ENCODE measurements at places on chromosomes 2 and 18.
A peak's percentile ranks its signal among the peaks of the same experiment; 100 is the strongest.

GRCh38 chr18:29153091-29153490, 976.2 kb upstream of the CDH2 start:
- no peak for DNase-seq

- DNase-seq = no peak
Observed at GRCh38 chr2:220273082-220273481, 645.7 kb downstream of the SLC4A3 start.

- no peak for DNase-seq
Observed at GRCh38 chr18:48397021-48397420, 12.2 kb downstream of the ZBTB7C start.

- peak; percentile 15 for DNase-seq
Observed at GRCh38 chr2:197075754-197076337, 149.3 kb upstream of the PGAP1 start.

DNA sequence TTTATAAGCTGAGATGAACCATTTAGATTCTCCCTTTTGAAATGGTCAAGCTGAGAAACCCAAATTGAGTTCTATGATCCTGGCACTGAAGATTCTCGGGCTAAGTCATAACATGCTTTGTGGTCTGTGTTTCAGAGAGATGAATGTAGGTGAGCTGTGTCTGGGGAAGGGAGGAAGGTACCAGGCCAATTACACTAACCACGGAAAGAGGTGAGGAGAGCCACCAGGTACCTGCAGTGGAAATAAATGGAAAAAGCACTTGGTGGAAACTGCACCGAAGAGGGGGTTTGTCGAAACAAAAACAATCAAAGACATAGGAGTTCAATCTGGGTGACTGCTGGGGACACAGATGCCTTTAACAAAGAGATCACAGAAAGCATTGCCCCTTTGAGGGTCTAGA, 963 bp upstream of the MRPL44 start:
- DNase-seq = no peak

DNA sequence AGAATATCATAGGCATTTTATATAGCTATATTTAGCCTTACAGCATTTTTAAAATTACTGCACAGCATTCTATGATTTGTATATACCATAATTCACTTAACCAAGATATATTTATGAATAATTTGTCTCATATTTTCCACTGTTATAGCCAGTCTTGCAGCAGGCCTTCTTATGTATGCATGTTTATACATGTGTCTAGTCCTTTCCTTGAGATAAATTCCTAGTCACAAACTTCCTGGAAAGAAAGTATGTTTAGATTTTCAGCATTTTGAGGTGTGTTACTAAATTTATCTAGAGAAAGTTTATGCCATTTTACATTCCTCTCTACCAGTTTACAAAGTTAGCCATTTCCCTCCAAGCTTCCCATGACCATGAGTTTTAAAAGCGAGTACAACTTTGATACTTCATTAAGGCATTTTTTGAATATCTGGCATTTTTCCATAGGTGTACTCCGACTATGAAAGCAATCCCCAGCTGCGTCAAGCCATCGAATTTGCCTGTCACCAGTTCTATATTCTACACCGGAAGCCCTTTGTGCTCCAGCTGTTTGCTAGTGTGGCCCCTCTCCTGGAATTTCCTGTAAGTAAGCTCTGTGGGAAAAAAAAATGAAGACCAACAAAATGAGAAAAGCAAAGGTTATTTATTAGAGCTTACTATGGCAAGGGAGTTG, 59.4 kb upstream of the RPE start:
- no peak for DNase-seq

DNA sequence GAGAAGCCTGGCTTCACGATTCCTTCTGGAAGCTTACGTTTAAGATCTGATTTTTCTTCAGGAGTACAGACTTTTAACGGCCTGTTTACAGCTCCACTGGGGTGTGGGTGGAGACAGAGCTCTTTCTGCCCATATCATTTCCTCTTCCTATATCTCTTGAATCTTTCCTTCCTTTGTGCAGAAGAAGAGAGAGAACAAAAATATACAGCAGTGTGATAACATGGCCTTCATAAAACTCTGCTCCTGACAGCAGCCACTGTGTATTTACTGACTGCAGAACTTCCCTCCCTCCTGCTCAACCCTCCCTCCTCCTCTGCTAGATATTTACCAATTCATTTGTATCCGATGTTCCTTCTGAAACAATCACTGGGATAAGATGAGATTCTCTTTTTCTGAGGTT, 34.1 kb upstream of the REEP1 start:
- no peak for DNase-seq

- DNase-seq = no peak
Observed at GRCh38 chr2:146374505-146374904, 1470.3 kb upstream of the ACVR2A start.

DNA sequence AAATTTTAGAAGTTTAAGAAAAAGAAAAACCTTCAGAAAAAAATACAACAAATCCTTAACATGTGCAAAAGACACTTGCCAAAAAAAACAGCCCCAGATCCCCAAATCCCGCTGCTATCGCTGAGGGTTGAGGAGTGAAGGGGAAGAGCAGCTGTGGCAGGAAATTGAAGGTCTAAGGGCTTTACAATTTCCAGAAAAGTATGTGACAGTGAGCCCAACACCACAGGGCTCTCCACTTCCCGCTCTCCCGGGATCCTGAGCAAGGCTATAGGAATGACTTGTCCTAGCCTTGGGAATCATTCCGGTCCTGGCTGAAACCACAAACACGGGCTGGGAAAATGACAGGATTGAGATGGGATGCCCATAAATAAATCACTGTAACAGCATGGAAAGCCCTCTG, 191.4 kb downstream of the TMEM163 start:
- no peak for DNase-seq

GRCh38 chr2:67773851-67774250, 289.0 kb downstream of the C1D start:
- no peak for DNase-seq

DNA sequence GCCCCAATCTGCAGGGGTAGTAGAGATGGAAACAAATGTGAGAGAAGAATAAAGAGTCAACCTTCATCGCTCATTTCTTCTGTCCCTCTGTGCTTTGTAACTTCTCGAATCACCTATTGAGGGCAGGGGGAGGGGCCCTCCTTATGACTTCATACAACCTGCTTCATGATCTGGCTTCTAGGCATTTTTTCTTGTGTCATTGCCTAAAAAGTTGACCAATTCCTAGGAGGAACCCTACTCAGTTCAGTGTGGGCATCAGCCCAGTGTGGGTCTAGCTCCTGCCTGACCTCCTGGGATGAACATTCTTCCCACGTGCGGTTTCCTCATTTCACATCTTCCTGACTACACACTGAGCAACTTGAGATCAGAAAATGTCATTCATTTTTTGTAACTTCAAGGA, 46.3 kb upstream of the CREB1 start:
- DNase-seq = no peak

GRCh38 chr2:112783187-112783714, 1.0 kb downstream of the IL1A start:
- no peak for DNase-seq

GRCh38 chr2:219570194-219570923, 980 bp downstream of the OBSL1 start:
- DNase-seq = peak; percentile 44

DNA sequence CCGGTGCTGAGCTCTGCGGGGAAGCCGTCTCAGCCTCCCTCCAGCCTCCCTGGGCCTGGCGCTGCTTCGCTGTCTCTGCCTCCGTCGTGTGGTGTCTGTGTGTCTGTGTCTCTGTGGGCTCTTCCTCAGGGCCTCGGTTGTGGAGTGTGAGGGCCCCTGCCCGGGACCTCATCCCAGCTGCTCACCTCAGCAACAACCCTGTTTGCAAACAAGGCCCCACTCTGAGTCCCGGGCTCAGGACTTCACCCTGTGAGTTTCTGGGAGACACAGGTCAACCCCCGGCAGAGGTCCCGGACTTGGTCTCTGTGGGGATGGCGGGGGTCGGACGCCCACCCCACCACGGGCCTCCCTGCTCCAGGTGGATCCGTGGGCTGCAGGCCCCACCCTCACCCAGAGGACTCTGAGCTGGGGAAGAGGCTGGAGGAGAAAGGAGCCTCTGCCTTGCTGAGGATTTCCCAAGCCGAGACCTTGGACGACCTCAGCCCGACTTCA, 127.4 kb upstream of the CTDP1 start:
- DNase-seq = no peak

DNA sequence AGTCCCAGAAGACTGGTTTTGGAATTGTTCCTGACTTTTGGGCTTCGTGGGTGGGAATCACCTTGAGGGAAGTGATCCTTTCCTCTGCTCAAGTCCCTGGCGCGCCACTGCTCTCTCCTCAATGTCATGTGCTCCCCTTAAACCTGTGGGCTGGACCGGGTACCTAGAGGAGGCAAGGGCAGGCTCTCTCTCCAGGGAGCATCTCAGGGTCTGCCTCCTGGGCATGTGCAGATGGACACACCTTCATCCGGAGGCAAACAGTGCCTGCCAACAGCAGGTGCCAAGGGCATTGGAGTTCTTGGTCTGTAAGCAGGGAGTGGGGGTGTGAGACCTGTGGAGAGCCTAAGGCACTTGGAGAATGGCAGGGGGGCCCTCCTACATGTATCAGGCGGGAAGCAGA, 142.6 kb downstream of the INHBB start:
- no peak for DNase-seq

DNA sequence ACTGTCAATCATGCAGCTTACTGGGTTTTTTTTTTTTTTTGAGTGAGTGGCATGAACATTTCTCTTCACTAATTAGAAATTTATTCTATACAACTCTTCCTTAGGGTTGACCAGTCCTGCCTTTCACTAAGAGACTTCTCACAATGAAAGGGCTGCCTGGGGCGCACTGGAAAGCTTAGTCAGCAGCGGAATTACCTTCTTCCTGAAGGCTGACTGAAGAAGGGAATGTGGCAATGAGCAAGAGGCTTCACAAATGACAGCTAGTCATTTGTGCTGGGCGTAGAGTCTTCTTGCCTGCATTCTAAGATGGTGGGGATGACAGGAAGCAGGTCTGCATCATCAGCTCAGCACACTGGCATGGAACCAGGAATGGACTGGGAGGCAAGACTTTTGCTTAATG, 15.6 kb upstream of the SCN3A start:
- no peak for DNase-seq

- no peak for DNase-seq
Observed at GRCh38 chr18:9782073-9782857, 74.2 kb downstream of the RAB31 start.

GRCh38 chr2:42770288-42771131, 6.6 kb upstream of the OXER1 start:
- DNase-seq = peak; percentile 42

DNA sequence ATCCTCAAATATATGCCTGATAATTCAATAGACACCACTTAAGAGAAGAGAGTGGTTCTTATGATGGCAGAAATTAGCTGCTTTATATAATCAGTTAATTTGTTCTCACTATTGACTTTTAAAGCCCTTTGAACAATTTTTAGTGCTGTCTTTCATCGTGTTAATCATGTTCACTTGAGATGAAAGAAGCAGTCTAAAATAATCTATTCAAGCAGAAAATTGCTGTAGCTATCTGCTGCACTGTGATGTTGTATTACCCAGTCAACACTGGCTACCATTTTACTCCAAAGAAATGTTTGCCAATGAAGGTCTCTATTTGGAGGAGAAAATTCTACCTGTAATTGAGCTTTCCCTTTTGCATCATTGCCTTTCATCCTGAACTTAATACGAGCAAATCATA, 459.8 kb upstream of the FSIP2 start:
- no peak for DNase-seq

- DNase-seq = no peak
Observed at GRCh38 chr2:11661891-11662435, 8.0 kb downstream of the NTSR2 start.

DNA sequence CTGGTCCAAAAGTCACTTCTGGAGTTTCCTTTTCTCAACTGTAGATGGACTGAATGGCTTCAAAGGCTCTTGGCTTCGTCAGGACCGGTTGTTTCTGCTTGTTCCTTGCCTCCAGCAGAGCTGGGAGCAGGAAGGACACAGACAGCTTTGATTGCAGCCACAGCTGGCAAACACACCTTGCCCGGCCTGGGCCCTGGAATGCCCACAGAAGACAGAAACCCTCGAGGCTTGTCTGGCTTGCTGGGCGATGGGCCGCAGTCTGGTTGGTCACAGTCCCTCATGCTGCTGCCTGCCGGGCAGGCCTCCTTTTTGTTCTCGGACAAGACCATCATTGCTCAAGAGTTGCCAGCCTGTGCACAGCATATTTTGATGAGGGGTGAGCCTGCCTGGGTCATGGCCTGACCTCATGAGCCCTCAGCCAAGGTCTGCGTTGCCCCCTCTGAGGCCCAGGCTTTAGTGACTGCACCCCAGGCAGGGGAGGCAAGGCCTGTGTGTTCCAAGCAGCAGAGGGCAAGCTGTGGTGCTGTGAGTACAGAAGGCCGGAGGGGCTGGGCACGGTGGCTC, 37.8 kb downstream of the ATP6V1C2 start:
- no peak for DNase-seq

- DNase-seq = no peak
Observed at GRCh38 chr2:211061612-211062296, 505.4 kb downstream of the CPS1 start.

GRCh38 chr2:207317378-207317984, 151.7 kb upstream of the KLF7 start:
- no peak for DNase-seq

GRCh38 chr2:12552092-12552491, 164.6 kb upstream of the TRIB2 start:
- DNase-seq = no peak

DNA sequence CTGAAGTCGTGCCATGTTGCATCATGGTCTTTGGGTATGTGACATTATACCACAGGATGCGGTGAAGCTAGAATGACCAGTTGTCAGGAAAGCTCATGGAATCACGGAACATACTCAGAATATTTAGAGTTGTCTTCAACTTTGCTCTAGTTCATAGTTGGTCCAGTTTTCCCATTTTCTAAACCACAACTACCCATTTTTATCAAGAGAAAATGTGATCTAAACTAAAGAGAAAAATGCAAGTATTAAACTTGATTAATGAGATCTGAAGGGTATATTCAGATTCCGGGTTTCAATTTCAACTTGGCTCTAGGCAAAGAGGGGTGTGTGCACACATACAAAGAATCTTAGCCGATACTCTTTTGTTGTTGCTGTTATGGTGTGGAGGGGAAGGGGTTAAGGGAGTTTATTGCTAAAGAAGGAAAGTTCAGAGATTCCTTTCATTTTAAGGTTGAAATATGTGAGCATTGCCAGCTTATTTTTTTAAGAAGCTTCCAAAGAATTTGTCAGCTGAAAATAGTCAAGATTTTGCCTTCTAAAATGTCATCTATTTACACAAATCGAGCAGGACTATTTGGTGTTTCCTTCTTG, 516.6 kb upstream of the ZEB2 start:
- no peak for DNase-seq

GRCh38 chr18:59783138-59783537, 85.9 kb upstream of the CCBE1 start:
- peak; percentile 16 for DNase-seq

GRCh38 chr2:58047373-58047935, 848 bp downstream of the VRK2 start:
- no peak for DNase-seq
